ENCODE measurements at places on chromosomes 11 and 22.

DNA sequence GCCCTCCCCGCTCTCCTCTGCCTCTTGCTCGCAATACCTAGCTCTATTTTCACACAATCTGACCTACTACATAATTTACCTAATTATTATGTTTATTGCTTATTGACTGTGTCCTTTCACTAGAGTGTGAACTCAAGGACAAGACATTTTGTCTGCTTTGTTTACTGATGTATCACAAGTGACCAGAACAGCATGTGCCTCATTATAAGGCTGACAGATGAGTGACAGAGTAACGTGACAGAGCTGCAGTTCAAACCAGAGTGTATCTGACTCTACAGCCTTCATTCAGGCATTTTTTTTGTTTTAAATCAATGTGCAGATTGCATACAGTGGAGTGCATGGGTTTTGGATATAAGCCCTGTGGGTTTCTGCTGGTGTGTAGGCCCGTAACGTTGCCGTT is 82.0 kb upstream of the RAB1B start:
- no peaks in the 10 kb centered on the region for H3K4me1 ChIP-seq
- H3K36me3 ChIP-seq = no peaks in the 10 kb centered on the region
- H3K27ac ChIP-seq = no peak overlapping the region
- no peak overlapping the region for H3K4me3 ChIP-seq
- no peaks in the 10 kb centered on the region for H3K27me3 ChIP-seq

- no peak overlapping the region for H3K27ac ChIP-seq
- no peak overlapping the region for H3K4me3 ChIP-seq
- no peak for DNase-seq
- H3K27me3 ChIP-seq = no peaks in the 10 kb centered on the region
Observed at GRCh38 chr22:19275104-19275503, 16.4 kb downstream of the CLTCL1 start.

DNA sequence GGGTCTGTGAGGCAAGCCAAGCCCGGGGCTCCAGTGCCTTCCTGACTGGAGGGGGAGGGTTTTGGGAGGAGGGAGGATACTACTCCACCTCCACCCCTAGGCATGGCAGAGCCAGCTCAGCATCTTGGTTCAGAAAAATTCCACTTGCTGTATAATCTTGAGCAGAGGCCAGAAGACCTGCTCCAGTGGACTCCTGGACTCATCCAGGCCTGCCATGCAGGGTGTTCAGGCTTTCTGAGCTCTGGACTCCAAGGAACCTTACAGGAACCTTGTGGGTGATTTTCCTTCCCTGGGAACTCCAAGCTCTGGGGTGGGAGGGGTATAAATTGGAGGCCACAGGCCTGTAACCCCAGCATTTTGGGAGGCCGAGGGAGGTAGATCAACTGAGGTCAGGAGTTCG is 9.4 kb downstream of the CSDC2 start:
- peaks cover 6% of the 10 kb centered on the region for H3K4me1 ChIP-seq
- no peak for DNase-seq
- H3K27me3 ChIP-seq = no peaks in the 10 kb centered on the region
- H3K36me3 ChIP-seq = peaks cover under 1% of the 10 kb centered on the region

GRCh38 chr11:69371731-69372588 is 78.0 kb downstream of the MYEOV start:
- H3K4me3 ChIP-seq = no peak overlapping the region
- H3K36me3 ChIP-seq = no peaks in the 10 kb centered on the region
- no peak for DNase-seq
- H3K27ac ChIP-seq = no peak overlapping the region

DNA sequence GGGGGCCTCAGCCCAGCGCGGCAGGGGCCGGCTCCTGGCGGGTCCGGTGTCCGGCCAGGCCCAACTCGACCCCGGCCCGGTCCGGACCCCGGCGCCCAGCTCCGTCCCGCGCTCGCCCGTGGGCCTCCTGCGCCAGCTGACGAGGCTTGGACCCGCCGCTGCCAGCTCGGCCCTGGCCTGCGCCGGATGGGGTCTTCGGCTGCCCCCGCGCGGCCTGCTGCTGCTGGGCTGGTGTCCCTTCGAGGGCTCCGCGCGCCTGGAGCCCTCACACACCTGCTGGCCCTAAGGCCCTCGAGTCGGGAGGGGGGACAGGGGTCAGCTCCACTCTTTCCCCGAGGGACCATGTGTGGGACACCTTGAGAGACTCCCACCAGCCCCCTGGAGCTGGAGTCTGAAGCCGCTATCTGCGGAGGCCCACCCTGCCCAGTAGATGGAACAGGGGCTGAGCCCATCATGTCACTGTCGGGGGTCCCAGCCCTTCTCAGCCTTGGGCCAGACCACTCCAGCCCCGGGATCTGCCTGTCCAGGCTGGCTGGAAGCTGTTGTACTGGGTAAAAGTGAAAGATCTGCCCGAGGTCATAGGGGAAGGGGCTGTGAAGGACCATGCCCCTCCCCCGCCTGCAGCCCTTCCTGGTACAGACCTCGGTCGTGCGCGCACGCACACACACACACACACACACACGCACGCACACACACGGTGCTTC is 768 bp upstream of the CDKN1C start:
- H3K27me3 ChIP-seq = peaks cover 12% of the 10 kb centered on the region
- H3K27ac ChIP-seq = no peak overlapping the region
- DNase-seq = peak; percentile 44
- H3K36me3 ChIP-seq = peaks cover 8% of the 10 kb centered on the region
- peaks cover 12% of the 10 kb centered on the region for H3K4me1 ChIP-seq

- no peak overlapping the region for H3K4me3 ChIP-seq
- DNase-seq = no peak
- H3K4me1 ChIP-seq = no peaks in the 10 kb centered on the region
- H3K27ac ChIP-seq = no peak overlapping the region
- peaks cover 25% of the 10 kb centered on the region for H3K36me3 ChIP-seq
- no peaks in the 10 kb centered on the region for H3K27me3 ChIP-seq
Observed at GRCh38 chr11:117371453-117371852, 43.8 kb downstream of the CEP164 start.

DNA sequence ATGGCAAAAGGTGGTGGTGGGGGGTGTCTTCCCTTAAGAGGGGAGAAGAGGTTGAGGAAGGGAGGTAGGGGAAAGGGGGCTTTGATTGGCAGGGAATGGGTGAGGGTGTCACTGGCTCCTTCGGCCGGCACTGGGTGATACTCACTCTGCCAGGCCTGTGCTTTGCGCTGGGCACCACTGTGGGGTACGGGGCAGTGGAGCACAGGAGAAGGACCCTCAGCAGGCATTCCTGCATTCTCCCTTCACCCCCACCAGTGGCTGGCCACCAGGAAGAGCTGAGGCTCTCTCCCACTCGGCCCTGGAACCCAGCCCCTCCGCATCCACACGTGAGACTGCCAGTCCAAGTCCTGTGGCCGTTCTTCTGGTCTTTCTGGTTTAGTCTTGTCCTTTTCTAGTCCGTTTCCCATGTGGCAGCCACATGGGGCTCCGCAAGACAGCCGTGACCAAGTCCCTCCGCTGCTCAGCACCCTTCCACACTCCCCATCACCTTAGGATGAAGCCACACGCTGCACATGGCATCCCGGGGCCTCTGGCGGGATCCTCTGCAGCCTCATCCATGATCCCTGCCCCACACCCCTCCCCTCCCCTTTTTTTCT is 8.0 kb downstream of the CAPN5 start:
- H3K27ac ChIP-seq = no peak overlapping the region
- no peaks in the 10 kb centered on the region for H3K4me1 ChIP-seq
- no peaks in the 10 kb centered on the region for H3K27me3 ChIP-seq
- DNase-seq = no peak

DNA sequence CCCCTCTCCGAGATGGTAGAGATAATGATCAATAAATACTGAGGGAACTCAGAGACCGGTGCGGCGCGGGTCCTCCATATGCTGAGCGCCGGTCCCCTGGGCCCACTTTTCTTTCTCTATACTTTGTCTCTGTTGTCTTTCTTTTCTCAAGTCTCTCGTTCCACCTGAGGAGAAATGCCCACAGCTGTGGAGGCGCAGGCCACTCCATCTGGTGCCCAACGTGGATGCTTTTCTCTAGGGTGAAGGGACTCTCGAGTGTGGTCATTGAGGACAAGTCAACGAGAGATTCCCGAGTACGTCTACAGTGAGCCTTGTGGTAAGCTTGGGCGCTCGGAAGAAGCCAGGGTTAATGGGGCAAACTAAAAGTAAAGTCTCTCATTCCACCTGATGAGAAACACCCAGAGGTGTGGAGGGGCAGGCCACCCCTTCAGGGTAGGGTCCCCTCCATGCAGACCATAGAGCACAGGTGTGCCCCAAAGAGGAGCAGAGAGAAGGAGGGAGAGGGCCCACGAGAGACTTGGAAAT is 43.2 kb downstream of the IGLL1 start:
- no peak overlapping the region for H3K4me3 ChIP-seq
- no peak overlapping the region for H3K27ac ChIP-seq
- no peak for DNase-seq
- peaks cover 39% of the 10 kb centered on the region for H3K4me1 ChIP-seq

GRCh38 chr11:121008551-121008950 is 15.4 kb upstream of the TBCEL start:
- no peaks in the 10 kb centered on the region for H3K27me3 ChIP-seq
- no peak for DNase-seq
- H3K27ac ChIP-seq = no peak overlapping the region
- no peak overlapping the region for H3K4me3 ChIP-seq
- no peaks in the 10 kb centered on the region for H3K36me3 ChIP-seq
- H3K4me1 ChIP-seq = no peaks in the 10 kb centered on the region

DNA sequence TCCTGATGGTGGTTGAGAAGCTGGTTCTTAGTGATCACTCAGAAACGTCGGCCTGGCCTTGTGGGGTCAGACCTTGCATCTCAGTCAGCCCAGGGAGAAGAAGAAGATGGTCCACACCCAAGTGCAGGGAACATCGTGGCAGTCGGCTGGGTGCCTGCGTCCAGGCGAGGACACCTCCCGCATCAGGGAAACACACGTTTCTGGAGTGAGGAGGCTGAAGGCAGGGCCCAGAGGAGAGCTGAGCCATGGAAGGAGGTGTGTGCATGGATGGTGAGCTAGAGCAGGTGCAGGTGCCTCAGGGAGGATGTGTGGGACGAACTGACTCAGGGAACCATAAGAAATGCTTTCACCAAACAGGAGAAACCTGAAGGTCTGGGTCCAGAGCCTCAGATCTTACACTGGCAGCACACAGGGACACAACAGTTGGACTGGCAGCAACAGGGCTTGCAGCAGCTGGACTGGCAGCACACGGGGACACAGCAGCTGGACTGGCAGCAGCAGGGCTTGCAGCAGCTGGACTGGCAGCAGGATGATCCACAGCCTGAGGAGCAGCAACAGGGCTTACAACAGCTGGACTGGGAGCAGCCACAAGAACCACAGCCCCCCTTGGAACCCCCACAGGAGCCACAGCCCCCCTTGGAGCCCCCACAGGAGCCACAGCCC is 632 bp downstream of the KRTAP5-2 start:
- no peaks in the 10 kb centered on the region for H3K27me3 ChIP-seq
- H3K4me3 ChIP-seq = no peak overlapping the region
- H3K27ac ChIP-seq = no peak overlapping the region
- H3K4me1 ChIP-seq = no peaks in the 10 kb centered on the region

- no peaks in the 10 kb centered on the region for H3K4me1 ChIP-seq
- H3K27me3 ChIP-seq = no peaks in the 10 kb centered on the region
- no peak for DNase-seq
- H3K36me3 ChIP-seq = no peaks in the 10 kb centered on the region
- no peak overlapping the region for H3K4me3 ChIP-seq
- H3K27ac ChIP-seq = no peak overlapping the region
Observed at GRCh38 chr11:71186806-71187205, 65.6 kb downstream of the SHANK2 start.

DNA sequence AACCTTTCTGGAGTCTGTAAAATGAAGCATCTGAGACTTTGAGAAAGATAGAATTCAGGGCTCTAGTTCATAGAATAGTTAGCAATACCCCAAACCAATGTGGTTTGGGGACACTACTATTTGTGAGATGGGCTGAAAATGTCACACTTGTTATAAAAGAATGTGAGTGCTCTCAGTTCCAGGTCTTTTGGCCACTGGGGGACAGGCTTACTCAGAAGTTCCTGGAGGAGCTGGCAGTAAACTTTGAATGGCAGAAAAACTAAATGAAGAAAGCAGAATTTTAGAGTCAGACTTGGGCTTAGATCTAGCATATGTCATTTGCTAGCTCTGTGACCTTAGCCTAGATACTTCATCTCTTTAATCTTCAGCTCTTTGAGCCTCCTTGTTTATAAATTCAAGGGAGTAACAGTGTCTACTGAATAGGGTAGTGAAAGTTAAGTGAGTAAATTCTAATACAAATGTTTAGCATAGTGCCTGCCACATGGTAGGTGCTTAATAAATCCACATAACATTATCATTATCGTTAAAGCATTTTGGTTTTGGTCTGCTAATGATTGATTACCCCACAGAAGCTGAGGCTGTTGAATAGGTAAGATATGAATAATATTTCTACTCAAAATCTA is 3.7 kb downstream of the LYVE1 start:
- no peak for DNase-seq
- H3K27me3 ChIP-seq = no peaks in the 10 kb centered on the region
- H3K36me3 ChIP-seq = no peaks in the 10 kb centered on the region
- no peak overlapping the region for H3K27ac ChIP-seq
- no peaks in the 10 kb centered on the region for H3K4me1 ChIP-seq
